Right lung (tissue), 10 donors: ENCODE measurements at places on chromosomes 13 and 19. TPM values are rescaled to one million over a fixed set of nuclear protein-coding genes. Genes with fewer than 3 reads are reported as not detected.

GRCh38 chr13:113584870-113585671 is 518 bp downstream of the TFDP1 start:
- DNase-seq: no peak

- DNase-seq: no peak
Observed at GRCh38 chr13:24052547-24053518, 107.7 kb upstream of the SPATA13 start.

- no peak for DNase-seq
Observed at GRCh38 chr13:40660141-40660664, 6.2 kb downstream of the FOXO1 start.

- no peak for DNase-seq
Observed at GRCh38 chr19:36060430-36060829, 5.7 kb downstream of the WDR62 start.

GRCh38 chr13:40961214-40961613 is 57.9 kb downstream of the ELF1 start:
- DNase-seq: no peak

- DNase-seq: no peak
Observed at GRCh38 chr13:99191900-99192399, 8.7 kb upstream of the UBAC2 start.

DNA sequence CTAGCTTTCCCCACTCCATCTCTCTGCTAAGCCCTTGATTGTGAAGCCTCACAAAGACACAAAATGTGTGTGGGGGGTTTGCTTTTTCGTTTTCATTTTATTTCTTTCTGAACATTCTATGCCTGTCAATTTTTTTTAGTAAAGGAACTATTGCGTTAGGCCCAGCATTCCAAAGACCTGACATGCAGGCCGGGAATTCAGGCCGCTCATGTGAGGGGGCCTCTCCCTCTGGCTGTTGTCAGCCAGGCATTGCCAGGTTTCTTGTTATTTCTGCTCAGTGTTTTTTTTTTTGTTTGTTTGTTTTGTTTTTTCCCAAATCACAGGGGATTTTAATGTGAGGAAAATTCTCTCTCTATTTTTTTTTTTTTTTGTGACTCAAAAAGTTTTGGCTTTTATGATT is 10.3 kb upstream of the MEDAG start:
- DNase-seq: no peak

DNA sequence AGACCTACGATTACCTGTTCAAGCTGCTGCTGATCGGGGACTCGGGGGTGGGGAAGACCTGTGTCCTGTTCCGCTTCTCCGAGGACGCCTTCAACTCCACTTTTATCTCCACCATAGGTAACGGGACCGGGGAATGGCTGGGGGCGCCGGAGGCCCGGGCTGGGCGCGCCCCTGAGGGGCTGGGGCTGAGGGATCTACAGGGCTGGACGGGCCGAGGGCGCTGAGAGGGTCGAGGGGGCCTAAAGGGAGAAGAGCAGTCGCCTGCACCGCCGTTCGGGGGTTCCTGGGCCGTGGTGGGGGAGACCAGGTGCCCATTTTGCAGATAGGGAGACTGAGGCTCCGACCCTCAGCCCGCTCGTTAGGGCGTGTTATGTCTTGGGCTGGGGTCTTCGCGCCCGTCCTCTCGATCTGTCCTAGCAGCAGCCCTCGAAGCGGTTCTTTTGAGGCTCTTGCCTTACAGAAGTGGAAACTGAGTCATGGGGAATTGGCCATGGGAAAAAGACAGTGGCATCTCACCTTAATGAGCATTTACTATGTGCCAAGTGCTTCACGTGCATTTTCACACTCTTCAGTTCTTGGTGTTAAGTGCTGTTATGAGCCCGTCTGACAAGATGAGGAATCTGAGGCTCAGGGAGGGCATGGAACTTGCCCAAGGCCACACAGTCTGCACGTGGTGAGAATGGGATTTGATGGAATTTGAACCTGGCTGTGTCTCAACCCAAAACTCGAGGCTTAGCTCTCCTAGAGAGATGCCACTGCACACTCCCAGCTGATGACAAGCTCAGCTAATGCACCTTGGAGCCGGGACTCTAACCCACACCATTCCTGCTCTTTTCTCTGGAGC is 442 bp downstream of the RAB8A start:
- no peak for DNase-seq

DNA sequence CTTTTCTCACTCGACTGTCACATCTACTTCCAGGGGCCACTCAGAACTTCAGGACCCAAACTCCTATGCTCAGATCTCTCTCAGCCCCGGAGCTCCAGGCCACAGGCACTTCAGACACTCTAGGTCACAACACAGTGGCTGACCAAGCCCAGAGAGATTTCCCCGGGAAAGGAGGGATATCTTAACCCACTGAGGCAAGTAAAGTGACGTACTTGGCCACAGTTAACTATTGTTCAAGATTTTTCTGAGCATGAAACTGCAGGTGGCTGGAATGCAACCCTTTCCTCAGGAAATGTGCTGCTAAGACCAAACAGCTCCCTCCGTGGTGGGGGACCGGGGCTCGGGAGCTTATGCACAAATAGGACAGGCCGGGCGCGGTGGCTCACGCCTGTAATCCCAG is 23.9 kb downstream of the OPA3 start:
- DNase-seq: no peak

GRCh38 chr13:87677496-87678371 is 6.6 kb downstream of the SLITRK5 start:
- DNase-seq: peak; percentile 23

DNA sequence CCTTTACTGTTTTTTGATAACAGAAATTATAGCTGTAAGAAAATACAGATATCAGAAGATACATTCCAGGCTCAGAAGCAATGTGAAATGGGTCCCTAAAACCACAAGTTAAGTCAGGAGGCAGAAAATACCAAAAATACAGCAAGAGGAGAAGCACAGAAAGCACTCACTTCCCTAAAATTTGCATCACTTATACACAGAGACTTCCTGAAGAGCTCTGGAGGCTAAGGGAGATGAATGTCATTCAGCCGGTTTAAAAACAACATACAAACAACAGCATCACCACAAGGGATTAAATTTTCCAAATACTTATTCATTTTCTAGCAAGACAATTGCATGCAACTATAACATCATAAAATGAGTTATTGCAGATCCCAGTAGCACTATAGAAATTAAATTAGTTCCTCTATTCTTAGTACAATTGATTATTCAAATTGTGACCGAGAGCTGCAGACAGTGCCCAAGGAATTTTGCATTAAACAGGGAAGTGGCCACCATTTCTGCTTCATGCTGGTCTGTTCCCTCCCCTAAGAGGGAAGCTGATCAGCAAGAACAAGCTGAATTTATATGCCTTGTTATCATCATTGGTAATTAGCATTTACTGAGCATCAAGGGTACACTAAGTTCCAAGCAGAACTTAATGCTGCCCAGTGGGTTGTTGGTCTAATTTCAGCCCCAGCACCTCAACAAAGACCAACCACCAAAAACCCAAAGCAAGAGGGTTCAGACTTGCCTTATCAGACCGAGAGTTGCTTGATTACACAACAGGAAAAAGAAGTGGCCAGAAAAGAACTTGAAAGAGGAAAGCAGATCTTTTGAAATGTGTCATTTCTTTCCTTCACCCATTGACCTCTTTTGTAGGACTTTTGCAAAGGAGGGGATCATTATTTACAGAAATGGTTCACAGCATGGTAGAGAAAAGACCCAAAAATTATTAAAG is 140.7 kb downstream of the KCTD12 start:
- no peak for DNase-seq

DNA sequence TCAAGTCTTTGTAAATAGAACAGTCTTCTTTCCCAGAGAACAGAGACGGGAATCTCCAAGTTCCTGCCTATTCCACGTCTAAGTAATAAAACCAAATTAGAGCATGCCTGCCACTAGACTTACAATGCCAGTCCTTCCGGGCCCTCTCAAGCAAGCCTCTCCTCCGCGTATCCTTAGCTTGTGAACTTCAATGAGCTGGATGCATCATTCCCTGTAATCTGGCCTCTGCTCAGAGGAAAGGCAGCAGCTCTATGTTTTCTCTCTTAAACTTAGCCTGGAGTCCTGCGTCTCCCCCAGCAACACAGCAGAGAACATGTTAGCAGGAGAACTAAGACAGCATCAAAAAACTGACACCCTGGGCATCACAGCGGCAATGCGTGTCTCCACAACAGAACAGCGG is 8.2 kb downstream of the NALCN start:
- DNase-seq: no peak

DNA sequence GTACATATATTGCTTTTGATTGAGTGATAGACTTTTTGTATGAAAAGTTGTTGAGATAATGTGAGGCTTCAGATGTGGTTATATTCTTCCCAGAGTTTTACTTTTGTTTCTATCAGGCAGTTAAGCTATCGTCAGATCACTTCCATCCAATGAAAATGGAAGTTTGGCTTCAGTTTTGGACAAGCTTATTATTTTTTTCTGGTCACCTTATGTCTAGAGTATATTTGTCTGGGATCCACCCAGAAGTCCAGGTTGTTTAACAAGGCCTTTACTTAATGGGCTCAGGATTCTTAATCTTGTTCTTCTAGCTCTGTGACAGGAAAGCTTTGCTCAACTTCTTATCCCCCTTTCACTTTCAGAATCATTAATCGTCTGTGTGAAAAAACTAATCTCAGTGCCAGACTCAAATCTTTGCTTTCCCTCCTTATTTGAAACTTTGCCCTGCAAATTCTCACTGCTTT is 150.9 kb downstream of the PDS5B start:
- DNase-seq: peak; percentile 20

GRCh38 chr13:35784286-35784951 is 307.9 kb upstream of the MAB21L1 start:
- DNase-seq: no peak

The CACNA1A gene
- 4.3 TPM for polyA plus RNA-seq

The SIX5 gene
- polyA plus RNA-seq: 14.3 TPM

The KASH5 gene
- polyA plus RNA-seq: not detected

The PINLYP gene
- polyA plus RNA-seq: 17.1 TPM
